ENCODE measurements at places on chromosomes 16 and 17. TPM values are rescaled to one million over a fixed set of nuclear protein-coding genes. Genes with fewer than 3 reads are reported as not detected.

Gene TAC4
- not detected for total RNA-seq

DNA sequence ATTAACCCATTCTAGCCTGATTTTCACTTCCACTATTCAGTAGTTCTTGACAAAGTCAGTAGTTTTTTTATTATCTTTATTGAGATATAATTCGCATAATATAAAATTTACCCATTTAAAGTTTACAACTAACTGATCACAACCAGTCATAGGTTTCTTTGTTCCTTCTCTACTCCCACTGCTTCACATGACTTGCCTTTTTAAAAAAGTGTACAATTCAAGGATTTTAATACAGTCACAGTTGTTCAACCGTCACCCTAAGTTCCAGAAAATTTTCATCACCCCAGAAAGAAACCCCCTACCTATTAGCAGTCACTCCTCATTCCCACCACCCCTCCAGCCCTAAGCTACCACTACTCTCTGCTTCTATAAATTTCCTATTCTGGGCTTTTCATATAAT lies 162.5 kb downstream of the TRIM37 start:
- DNase-seq, result no peak

- DNase-seq, result no peak
These were observed 59.6 kb downstream of the ANKFY1 start for GRCh38 chr17:4204190-4204589.

Gene UTS2R
- total RNA-seq, result 0.22 TPM

Gene PRCD
- 0.86 TPM for total RNA-seq

GRCh38 chr16:11135464-11135973 lies 120.5 kb downstream of the SOCS1 start:
- no peak for DNase-seq

Gene ZP2
- total RNA-seq, result not detected

Gene CCL1
- not detected for total RNA-seq

DNA sequence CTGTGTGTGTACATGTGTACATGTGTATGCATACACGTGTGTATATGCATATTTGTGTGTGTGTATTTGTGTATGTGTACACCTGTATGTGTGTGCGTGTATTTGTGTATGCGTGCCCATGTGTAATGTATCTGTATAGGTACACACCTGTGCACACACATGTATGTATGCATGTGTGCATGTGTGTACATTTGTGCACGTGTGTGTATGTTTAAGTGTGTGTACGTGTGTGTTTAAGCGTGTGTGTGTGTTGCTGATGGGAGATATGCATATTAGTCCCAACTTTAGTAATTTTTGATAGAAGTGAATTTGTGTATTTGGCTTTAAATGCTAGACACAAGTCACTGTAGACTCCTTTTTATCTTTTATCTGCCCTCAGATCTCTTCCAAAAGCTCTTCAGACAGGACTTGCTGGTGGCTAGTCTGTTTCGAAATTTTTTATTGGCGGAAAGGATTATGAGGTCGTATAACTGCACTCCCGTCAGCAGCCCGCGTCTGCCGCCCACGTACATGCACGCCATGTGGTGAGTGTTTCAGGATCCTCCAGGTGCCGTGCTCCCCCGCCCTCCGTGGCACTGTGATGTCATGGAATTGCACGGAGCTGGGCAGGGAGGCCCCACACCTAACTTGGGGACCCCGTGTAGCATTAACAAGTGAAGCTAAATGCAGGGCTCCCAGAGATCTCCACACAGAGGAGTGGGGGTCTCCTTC lies 168.8 kb upstream of the CHMP6 start:
- no peak for DNase-seq

DNA sequence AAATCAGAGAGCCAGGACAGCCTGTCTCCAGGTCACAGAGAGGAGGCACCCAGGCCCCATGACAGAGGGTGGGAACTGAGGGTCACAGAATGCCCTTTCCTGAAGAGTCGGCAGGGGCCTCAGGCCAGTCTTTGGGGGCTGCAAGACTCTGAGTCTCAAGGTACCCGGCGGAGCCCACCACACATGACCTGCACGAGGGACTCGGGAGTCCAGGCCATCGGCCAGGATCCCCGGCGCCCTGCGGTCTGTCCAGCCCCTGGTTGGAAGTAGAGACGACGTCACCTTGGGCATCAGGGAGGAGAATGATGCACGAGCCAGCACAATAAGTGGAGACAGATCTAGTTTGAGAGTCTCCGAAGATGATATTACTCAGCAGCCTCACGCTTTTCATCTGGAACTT lies 234.7 kb upstream of the SDK2 start:
- DNase-seq, result no peak

DNA sequence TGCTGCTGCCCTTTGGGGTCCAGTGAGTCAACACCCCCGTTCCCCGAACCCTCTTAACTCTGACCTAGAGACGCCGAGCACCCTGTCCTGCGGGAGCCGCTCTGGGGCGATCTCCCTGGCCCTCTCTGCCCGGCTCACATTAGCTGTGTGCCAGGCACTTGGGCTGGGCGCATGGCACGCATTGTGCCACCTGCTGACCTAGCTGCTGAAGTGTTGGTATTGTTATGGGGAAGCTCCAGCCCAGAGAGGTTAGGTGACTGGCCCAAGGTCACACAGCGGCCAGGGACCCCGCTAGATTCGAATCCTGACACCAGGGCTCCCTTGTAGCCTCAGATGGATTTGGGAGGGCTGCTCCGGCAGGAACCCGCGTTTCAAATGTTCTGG lies 1.1 kb downstream of the HSD17B1 start:
- DNase-seq, result no peak

DNA sequence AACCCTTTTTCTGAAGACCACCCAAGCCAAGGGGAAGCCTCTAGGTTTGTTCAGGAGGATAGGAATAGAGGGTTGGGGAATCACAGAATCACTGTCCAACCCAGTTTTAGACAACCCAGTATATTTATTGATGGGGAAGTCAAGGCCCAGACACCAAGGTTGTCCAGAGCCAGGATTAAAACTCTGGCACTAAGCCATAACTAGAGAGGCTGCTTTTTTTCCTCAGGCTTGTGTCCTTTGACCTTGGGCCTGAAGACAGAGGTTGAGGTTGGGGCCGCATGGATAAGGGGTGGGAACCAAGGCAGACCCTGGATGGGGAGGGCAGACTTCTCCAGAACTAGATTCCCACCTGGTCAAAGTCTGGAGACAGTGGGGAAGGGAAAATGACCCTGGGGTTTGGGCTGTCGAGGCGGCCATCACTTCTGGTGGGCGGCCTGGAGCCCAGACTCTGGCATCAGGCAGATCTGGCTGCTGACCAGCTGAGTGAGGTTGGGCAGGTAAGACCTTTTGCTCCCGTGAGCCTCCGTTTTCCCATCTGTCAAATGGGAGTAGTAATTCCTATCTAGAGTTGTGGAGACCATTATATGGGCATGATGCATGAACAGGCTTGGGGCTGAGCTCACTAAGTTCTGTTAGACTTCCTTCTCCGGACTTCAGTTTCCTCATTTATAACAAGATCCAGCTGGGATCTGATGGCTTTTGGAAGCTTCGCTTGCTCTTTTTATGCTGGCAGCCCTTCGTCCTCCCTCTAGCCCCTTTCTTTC lies 17.9 kb downstream of the IGFBP4 start:
- no peak for DNase-seq

DNA sequence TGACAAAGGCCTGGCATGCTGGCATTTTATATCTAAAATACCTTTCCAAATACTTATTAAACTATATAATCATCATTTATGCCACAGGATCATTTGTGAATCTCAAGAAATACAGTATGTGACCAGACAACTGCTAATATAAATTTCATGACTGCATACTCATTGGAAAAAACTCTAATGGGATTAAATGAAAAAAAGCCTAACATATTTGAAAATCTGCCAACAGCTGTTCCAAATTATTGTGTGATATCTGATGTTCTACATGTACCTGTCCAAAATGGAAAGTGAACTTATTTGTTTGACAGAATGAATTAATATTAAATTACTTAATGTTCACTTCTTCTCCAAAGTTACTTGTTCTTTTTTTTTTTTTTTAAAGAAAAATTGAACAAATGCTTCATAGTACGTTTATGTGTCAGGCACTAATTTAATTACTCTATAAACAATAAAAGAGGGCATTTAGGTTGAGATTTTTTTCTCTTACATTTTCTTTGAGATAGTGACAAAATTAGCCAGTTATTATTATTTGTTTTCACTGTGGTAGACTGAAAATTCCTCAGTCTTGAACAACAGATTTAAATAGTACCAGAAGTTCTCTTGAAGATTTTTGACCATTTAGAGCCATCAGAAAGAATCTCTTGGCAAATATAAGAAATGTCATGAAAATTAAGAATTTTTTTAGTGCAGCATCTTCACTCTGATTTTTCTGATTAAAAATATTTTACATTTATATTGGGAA lies 114.0 kb downstream of the FTO start:
- DNase-seq, result no peak

DNA sequence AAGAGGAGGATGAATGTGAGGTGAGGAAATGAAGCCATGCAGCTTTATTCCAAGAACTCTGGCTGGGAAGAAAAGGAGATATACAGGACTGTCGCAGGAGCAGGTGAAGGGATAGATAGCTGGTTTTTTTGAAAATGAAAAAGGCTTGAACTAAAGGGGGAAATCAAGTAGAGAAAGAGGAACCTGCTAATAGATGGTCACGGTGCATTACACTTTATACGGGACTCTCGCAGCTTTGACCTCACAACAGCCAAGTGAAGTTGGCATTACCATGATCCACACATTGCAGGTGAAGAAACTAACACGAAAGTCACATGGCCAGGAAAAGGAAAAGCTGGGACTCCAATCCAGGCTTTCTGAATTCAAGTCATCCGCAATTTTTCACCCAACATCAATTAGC lies 86.9 kb downstream of the HS3ST2 start:
- no peak for DNase-seq

- no peak for DNase-seq
These were observed 192.2 kb upstream of the ZKSCAN2 start for GRCh38 chr16:25449802-25450201.

Gene MYH11
- total RNA-seq, result 0.31 TPM

Gene HS3ST4
- total RNA-seq, result 0.69 TPM

Measured in progenitor cell of endocrine pancreas (in vitro differentiated cells).